ENCODE measurements at places on chromosomes 7 and 10. TPM values are rescaled to one million over a fixed set of nuclear protein-coding genes. Genes with fewer than 3 reads are reported as not detected.

The ZNF212 gene
- polyA plus RNA-seq, result 11.3 TPM

The NCF1 gene
- not detected for polyA plus RNA-seq

The CTAGE4 gene
- 1.1 TPM for polyA plus RNA-seq

The OPN4 gene
- polyA plus RNA-seq, result 1.1 TPM

The GTF2IRD1 gene
- polyA plus RNA-seq, result 49.6 TPM

The AGR2 gene
- polyA plus RNA-seq, result 8.5 TPM

The STEAP2 gene
- polyA plus RNA-seq, result 4.0 TPM

The HECTD2 gene
- 20.6 TPM for polyA plus RNA-seq

The MSMB gene
- not detected for polyA plus RNA-seq

The NT5C2 gene
- polyA plus RNA-seq, result 226 TPM

- DNase-seq, result no peak
These were observed 125.4 kb downstream of the PFKFB3 start for GRCh38 chr10:6327961-6328698.

GRCh38 chr7:138886501-138886917, 88.5 kb upstream of the ATP6V0A4 start:
- DNase-seq, result peak; percentile 70

- no peak for DNase-seq
These were observed 141.2 kb upstream of the HDAC9 start for GRCh38 chr7:18354108-18355085.

DNA sequence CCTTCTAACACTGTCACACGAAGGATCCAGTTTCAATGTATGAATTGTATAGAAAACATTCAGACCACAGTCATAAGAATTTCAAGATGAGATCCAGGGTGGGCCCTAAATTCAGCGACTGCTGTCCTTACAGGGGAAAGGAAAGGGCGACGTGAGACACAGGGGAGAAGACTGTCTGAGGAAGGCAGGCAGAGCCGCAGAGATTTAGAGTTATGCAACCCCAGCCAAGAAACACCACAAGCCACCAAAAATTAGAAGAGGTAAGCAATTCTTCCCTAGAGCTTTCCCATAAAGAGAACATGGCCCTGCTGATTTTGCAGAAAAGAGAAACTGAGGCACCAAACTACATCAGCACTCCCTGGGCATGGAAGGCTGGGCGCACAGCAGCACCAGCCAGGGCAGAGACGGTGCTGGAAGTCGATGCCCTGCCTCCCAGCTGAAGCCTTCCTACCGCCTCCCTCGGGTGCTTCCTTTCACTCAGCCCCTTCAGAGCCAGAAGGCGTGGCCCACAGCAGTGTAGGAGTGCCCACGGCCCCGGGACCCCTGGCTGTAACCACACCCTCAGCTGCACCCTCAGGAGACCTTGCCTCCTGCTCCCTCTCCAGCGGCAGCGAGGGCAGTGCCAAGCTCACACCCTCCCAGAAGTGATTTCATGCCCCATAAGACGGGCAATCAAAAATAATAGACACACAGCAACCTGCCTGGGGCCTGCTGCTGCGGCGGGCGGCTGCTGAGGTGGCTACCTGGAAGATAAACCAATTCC, 81.0 kb upstream of the LRRC4 start:
- DNase-seq, result no peak

GRCh38 chr10:25683344-25683743, 250.7 kb upstream of the MYO3A start:
- DNase-seq, result no peak

DNA sequence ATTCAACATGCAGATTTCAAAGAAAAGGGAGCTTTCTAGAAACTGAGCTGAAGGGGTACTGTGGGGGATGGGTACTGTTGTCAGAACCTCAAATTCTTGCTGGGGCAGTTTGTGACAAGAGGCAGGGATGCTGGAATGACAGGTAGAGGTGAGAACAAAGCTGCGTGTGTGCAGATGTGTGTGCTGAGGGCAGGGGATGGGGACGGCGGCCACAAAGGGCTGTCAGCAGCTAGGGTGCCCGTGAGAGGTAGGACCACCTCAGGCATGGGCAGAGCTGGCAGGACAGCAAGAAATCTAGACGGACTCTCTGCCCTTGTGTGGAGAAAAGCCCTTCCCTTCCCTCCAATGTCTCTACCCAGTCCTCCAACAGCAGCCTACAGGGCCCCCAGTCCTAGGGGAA, 14.4 kb upstream of the BAZ1B start:
- DNase-seq, result no peak

GRCh38 chr7:14351167-14351566, 361.7 kb upstream of the ETV1 start:
- DNase-seq, result no peak

GRCh38 chr10:7409045-7409731, 1.6 kb downstream of the SFMBT2 start:
- DNase-seq, result peak; percentile 46

DNA sequence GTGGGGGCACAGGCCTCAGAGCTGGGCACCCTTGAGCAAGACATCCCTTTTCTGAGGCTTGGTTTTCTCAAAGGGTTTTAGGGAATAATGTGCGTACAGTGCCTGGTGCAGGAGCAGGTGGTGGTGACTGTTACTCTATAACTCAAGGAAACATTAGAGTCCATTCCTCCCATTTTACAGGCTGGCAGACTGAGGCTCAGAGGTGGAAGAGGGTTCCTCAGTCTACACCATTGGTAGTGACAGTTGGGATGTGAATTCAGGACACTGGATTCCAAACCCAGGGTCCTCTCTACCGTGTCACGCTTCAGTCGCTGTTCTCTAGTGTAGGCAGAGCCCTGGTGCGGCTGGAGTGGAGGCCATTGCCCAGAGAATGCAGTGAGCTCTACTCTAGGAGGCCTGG, 40.0 kb upstream of the AQP1 start:
- no peak for DNase-seq

DNA sequence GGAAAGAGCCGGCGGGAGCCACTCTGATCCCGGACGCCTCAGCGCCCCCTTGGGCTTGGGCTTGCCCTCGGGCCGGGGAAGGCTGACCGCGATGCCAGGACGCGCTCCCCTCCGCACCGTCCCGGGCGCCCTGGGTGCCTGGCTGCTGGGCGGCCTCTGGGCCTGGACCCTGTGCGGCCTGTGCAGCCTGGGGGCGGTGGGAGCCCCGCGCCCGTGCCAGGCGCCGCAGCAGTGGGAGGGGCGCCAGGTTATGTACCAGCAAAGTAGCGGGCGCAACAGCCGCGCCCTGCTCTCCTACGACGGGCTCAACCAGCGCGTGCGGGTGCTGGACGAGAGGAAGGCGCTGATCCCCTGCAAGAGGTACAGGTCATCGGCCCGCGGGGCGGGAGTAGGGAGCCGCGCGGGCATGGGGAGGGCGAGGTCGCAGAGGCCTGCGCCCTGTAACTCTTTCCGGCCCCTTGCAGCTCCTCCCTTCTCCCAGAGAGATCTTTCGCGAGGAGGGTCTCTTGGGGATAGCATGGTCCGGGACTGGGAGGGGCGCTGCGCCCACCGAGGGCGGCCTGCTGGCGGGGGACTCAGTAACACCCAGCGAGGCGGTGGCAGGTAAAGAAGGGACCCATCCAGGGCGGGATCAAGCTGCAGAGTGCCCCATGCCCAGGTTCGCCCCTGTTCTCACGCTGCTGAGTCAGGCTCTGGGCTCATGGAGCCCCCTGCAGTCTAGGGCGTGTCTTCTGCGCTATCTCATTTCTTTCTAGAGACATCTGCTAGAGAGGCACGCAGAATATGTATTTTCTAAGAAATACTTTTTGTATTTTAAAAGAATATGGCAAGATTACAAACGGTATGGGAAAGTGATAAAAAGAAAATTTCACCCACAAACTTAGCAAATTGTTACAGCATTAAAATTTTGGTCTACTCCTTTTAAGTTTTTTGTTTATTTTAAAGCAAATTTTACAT, 687 bp downstream of the EPDR1 start:
- DNase-seq, result no peak

- DNase-seq, result no peak
These were observed 253.6 kb upstream of the NPVF start for GRCh38 chr7:25481891-25482290.

- no peak for DNase-seq
These were observed 103.9 kb downstream of the PLCE1 start for GRCh38 chr10:94097656-94098055.

GRCh38 chr7:136228171-136228570, 251.0 kb upstream of the MTPN start:
- no peak for DNase-seq

GRCh38 chr10:102718220-102718619, 3.8 kb downstream of the SFXN2 start:
- DNase-seq, result no peak

Data from muscle of arm (tissue), 14 donors.